Sciatic nerve (tissue), 2 donors: ENCODE measurements at places on chromosomes 3 and 15. TPM values are rescaled to one million over a fixed set of nuclear protein-coding genes. Genes with fewer than 3 reads are reported as not detected.

GRCh38 chr3:30349507-30349906, 256.9 kb upstream of the TGFBR2 start:
- DNase-seq = no peak

DNA sequence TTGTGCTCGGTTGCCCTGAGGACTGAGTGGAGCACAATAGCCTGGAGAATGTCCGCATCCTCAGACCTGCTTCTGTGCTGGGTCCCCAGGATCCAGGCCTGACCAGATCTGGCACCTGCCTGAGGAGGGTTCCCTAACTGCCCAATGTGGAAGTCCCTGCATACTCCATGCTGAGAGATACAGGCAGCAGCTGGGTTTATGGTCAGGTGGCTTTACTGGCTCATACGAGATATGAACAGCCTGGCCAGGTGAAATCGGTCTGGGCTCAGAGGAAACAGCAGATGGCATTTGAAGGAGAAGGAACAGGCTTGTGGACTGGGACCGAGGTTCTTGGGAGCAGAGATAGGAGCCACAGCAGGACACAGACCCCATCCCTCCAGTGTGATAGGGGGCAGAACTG, 18.2 kb upstream of the KIF23 start:
- no peak for DNase-seq

- DNase-seq = no peak
Observed at GRCh38 chr15:25832158-25832557, 31.0 kb downstream of the ATP10A start.

DNA sequence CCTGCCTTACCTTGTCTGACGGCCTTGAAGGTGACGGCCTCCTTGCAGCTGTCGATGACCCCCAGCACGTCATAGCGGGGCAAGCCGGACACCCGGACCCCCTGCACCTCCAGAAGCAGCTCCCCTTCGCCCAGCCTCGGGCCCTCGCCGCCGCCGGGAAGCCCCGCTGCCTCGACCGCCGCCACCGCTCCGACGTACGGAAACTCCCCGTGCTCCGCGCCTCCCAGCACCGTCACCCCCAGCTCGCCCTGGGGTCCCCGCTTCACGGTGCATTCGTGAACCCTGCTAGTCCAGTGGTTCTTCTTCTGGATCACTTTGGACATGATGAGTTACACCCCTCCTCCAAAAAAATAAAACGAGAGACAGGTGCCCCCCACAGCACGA, 740 bp downstream of the MAGI1 start:
- DNase-seq = no peak

Gene THPO
- total RNA-seq = 1.2 TPM

Gene XIRP1
- 0.04 TPM for total RNA-seq

DNA sequence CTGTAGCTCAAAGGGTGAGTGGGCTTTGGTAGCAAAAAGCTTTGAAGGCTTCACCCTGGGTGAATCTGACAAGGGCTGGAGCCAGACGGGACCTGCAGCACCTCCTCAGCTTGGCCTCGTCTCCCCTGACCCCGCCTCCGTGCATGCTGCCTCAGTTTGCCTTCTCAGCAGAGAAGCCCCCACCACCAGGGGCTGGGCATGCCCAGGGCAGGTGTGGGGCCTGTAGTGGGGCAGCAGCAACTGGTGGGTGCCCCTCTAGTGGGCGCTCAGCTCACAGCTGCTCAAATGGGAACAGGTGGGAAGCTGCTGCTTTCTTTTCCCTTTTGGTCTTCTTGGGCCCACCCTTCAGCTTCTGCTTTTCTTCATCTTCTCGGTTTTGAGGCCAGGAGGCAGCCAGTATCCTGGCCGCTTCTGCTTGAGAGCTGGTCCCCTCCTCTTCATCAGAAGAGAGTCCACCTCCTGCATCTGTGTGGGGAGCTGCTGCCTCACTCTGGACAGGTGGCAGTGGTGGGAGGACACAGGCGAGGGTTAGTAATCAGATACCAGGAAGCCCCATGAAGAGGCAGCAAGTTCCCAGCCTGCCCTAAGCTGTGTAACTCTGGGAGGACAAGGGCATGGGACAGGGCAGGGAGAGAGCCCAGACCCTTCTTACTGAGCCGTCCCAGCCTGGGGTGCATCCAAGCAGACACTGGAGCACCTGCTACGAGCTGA, 21.0 kb downstream of the TMEM43 start:
- DNase-seq = no peak
